ENCODE measurements at places on chromosomes 3 and 15. TPM values are rescaled to one million over a fixed set of nuclear protein-coding genes. Genes with fewer than 3 reads are reported as not detected.
A peak's percentile ranks its signal among the peaks of the same experiment; 100 is the strongest.

DNA sequence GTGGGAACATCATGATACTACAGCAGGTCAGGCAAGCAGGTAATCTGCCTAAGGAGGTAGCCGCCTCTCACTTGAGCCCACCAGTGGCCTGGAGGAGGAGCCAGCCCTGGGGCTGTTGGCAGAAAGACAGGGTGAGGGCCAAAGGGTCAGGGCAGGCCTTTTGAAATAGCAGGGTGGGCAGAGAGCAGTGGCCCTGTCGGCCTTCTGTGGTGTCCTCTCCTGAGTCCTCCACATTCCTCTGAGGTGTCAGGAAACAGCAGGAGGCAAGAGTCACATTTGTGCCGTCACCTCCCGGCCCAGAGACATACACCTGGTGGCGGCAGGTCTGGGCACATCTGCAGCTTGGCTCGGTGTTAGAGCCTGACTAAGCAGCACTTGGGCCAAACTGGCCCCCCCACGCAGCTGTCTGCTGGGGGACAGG is 3.9 kb upstream of the BNC1 start:
- no peak overlapping the region for H3K27ac ChIP-seq
- DNase-seq: no peak
- peaks cover 4% of the 10 kb centered on the region for H3K4me1 ChIP-seq

DNA sequence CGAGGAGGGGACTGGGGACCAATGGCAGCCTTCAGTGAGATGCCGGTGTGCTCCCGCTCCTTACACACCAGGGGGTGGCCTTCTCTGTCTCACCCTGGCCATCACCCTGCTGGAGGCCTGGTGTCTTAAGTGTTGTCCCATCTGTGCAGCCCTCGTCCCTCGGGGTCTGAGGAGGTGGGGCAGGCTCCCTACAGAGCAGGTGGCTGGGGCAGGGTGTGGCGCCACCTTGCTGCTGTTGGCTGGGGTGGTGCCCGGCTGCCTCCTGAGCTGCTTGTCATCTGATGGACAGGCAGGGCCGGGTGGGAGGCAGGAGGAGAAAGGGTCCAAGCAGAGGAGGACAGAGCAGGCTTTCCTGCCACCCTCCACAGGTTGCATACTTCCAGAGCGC is 25.9 kb downstream of the PTPN23 start:
- no peak overlapping the region for H3K27ac ChIP-seq
- no peak overlapping the region for H3K4me3 ChIP-seq
- peaks cover 75% of the 10 kb centered on the region for H3K36me3 ChIP-seq
- H3K4me1 ChIP-seq: peaks cover 11% of the 10 kb centered on the region

DNA sequence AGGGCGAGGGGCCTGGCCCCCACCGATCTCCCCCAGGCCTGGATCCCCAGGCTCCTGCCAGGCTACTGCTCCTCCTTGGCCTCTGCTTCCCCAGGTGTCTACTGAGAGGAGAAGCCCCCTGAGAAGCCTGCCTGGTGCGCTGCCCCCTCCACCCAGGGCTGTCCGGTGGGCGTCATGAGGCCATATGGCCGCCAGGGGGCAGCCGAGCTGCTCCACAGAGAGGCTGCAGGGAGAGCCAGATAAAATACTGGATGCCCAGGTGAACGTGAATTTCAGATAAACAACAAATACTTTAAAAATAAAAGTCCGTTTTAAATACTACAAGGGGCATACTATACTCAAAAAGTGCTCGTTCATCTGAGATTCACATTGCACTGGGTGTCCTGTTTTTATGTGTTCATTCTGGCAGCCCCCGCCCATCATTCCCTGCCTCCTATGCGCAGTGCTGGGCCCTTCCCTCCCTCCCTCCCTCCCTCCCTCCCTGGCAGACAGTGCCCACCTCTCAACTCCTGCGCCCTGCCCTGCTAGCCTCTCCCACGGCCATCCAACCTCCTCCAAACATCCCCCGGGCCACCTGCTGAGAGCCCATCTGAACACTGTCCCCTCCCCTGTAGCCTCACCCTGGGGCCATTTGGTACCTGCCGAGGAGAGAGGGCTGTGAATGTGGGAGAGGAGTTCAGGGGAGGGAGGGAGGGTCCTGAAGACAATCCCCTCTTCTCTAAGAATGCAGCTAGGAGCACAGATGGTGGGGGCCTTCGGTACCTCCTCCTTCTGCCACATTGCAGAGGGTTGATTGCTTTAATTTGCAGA is 29.6 kb downstream of the PSTPIP1 start:
- no peak overlapping the region for H3K27ac ChIP-seq
- peak; percentile 84 for DNase-seq
- H3K36me3 ChIP-seq: no peaks in the 10 kb centered on the region
- no peaks in the 10 kb centered on the region for H3K4me1 ChIP-seq
- H3K4me3 ChIP-seq: no peak overlapping the region

DNA sequence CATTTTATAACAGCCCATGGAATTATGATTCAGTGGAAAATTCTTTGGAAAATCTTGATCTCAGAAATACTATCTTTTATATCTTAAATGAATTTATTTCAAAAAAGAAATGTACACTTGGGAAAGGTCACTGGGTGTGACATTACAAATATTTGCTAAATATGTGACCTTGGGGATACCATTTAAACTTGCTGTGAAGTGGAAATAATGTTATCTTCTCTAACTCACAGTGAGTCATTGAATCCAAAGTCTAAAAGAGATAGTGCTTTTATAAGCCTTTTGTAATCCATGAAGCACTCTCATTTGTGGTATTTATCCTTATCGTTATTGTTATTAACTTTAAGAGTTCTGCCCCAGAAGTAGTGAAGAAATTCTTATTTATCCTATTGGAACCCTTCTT is 289.8 kb upstream of the SEMA6D start:
- no peak overlapping the region for H3K27ac ChIP-seq
- DNase-seq: no peak
- no peaks in the 10 kb centered on the region for H3K36me3 ChIP-seq
- no peaks in the 10 kb centered on the region for H3K4me1 ChIP-seq
- H3K4me3 ChIP-seq: no peak overlapping the region
- no peaks in the 10 kb centered on the region for H3K27me3 ChIP-seq

The SLC9A9 gene
- total RNA-seq: 13.3 TPM

The GOLGA6L7 gene
- not detected for total RNA-seq

DNA sequence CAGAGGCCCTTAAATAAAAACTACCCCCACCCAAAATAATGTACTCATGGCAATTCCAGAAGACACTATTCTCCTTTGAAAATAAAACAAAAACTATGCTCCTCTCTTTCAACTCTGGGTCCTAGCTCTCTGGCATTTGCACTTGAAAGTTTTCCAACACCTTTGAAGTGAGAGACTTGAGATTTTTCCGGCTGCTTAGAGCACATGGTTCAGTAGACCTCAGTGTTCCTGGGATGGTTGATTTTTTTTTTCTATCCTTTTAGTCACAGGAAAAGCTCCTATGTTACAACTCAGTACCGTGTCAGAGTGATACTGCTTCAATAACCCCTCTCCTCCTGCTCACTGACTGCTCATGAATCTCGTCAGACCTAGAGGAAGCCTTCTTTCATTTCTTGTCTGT is 118.3 kb upstream of the TUSC7 start:
- no peaks in the 10 kb centered on the region for H3K36me3 ChIP-seq
- no peak overlapping the region for H3K4me3 ChIP-seq
- H3K27ac ChIP-seq: no peak overlapping the region
- no peaks in the 10 kb centered on the region for H3K27me3 ChIP-seq
- DNase-seq: no peak
- H3K4me1 ChIP-seq: no peaks in the 10 kb centered on the region

DNA sequence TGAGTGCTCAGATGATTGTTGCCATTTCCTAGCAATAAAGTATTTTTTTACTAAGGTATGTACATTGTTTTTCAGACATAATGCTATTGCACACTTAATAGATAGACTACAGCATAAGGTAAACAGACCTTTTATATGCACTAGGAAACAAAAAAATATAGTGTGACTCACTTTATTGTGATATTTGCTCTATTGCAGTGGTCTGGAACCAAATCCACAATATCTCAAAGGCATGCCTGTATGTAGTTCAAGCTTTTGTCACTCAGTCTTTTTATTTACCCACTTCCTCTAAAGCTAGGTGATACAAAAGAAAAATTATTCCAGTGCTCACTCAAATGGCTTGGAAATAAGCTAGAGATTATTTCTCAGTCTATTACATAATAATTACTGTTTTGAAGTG is 209.9 kb upstream of the VEPH1 start:
- H3K4me1 ChIP-seq: no peaks in the 10 kb centered on the region
- H3K27me3 ChIP-seq: no peaks in the 10 kb centered on the region
- no peaks in the 10 kb centered on the region for H3K36me3 ChIP-seq

GRCh38 chr3:119778811-119779210 is 3.1 kb upstream of the NR1I2 start:
- no peaks in the 10 kb centered on the region for H3K27me3 ChIP-seq
- H3K36me3 ChIP-seq: no peaks in the 10 kb centered on the region
- DNase-seq: no peak
- no peak overlapping the region for H3K4me3 ChIP-seq

DNA sequence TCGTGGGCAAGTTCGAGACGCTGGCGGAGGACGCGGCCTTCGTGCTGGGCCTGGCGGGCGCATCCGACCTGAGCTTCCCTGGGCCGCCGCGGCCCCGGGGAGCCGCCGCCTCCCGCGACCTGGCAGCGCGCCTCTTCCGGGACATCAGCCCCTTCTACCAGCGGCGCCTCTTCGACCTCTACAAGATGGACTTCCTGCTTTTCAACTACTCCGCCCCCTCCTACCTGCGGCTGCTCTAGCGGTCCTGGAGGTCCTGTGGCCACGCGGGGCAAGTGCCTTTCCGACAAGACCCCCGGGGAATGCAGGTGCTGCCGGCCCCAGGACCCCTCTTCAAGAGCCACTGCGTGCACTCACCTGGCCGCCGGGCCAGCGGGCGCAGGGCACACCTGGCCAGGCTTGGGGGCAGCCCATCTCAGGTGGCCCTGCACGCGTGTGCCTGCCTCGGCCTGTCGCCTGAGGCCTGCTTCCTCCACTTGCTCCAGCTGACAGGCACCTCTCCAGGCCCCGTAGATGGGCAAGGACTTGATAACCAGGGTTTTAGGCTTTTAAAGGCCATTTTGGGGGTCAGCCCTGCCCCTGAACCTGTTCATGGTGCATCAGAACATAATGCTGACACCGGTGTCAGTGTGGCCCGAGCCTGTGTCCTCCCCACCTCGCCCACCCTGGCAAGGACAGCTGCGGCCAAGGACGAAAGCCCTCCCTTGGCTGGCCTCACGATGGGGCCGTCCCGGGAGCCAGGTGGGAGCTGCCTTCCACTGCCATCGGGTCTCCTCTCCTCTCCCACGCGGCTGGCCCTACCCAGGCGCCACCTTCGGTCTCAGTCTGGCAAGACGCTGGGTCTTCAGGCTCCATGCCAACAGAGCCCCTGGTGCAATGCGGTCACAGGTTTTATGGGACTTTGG is 16.1 kb downstream of the C3orf22 start:
- H3K4me1 ChIP-seq: peaks cover 10% of the 10 kb centered on the region
- no peak overlapping the region for H3K4me3 ChIP-seq
- H3K27me3 ChIP-seq: peaks cover 23% of the 10 kb centered on the region
- H3K36me3 ChIP-seq: no peaks in the 10 kb centered on the region

The LAMB2 gene
- 489 TPM for total RNA-seq

DNA sequence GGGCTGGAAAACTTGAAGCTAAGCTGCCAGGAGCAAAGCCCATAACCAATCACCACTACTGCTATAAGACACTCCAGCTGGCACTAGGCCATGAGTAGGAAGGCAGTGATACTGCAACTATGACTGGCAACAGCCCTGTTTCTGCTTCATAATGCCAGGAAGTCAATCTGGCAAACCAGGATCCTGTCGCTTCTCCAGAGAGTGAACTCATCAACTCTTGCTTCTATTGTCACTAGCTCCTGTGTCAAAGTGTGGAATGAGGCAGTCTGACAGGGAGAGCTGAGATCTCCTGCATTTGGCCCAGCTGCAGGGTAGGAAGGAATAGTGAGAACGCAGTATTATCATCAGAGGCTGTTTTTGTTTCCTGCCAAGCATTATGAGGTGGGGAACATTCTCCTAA is 105.3 kb downstream of the CTNNB1 start:
- no peak overlapping the region for H3K27ac ChIP-seq
- no peak for DNase-seq
- no peak overlapping the region for H3K4me3 ChIP-seq
- H3K4me1 ChIP-seq: no peaks in the 10 kb centered on the region

The MAP1A gene
- 2.3 TPM for total RNA-seq

- no peaks in the 10 kb centered on the region for H3K27me3 ChIP-seq
- no peak for DNase-seq
- no peak overlapping the region for H3K4me3 ChIP-seq
- H3K36me3 ChIP-seq: peaks cover 22% of the 10 kb centered on the region
- H3K4me1 ChIP-seq: no peaks in the 10 kb centered on the region
These were observed 60.3 kb downstream of the UBE3A start for GRCh38 chr15:25378501-25378901.

DNA sequence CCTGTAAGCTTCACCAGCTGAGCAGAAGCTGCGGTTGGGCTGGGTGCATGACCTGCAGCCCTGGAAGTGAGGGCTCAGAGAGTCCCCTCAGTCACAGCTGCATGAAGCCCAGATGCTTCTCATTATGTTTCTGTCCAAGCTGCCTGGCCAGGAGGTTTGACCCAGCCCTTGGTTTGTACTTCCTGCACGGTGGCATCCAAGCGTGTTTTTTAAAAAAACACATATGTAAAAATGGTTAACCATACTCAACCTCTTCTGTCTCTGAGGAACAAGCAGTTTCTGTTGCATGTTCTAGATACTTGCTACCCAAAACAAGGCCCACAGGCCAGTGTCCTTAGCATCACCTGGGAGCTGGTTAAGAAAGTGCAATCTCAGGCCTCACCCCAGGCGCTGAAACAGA is 76.0 kb upstream of the ATP10A start:
- no peaks in the 10 kb centered on the region for H3K36me3 ChIP-seq
- no peak overlapping the region for H3K4me3 ChIP-seq
- H3K4me1 ChIP-seq: no peaks in the 10 kb centered on the region
- H3K27me3 ChIP-seq: no peaks in the 10 kb centered on the region

DNA sequence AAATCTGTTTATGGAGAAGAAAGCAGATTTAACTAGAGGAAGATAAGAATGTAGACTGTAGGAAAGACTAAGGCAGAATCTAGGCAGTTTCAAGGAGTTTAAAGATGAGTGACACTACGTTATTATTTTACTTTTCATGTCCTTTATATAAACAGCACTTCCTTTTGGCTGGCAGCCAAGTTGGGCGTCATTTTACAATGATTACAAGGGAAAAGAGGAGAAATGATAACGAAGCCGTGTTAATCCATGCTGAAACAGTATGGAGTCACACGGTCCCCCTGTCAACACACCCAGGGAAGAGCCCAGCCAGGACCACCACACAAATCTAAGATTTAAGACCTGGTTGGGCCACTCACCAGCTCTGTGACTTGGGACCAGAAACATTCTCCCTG is 83.7 kb upstream of the NEO1 start:
- H3K36me3 ChIP-seq: no peaks in the 10 kb centered on the region
- no peaks in the 10 kb centered on the region for H3K27me3 ChIP-seq
- no peaks in the 10 kb centered on the region for H3K4me1 ChIP-seq
- no peak for DNase-seq
- no peak overlapping the region for H3K27ac ChIP-seq
